ENCODE measurements at places on chromosomes 7 and 10.

- DNase-seq = no peak
Observed at GRCh38 chr10:118045158-118045836, 1.4 kb downstream of the RAB11FIP2 start.

- no peak for DNase-seq
Observed at GRCh38 chr7:29557954-29558353, 5.7 kb upstream of the PRR15 start.

- no peak for DNase-seq
Observed at GRCh38 chr7:8131694-8132605, 130.0 kb downstream of the ICA1 start.

GRCh38 chr7:1673581-1674118 lies 3.6 kb downstream of the ELFN1 start:
- DNase-seq = no peak

- DNase-seq = no peak
Observed at GRCh38 chr10:77463499-77463898, 174.1 kb downstream of the KCNMA1 start.

DNA sequence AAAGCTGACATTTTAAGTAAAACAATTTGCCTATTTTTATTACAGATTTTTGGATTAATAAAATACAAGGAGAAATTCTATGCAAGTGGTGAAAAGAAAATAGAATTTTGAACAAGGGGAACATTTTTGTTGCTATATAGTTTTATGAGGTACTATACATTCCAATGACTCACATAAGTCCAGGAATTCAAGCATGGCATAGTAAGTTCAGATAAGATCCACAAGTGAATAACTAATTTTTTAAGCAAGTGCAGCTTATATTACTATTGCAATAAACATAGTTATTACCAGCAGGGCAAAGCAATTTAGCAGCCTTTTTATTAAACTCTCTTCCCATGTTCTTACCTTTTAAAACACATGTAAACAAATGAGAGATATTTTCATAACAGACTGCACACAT lies 1123.5 kb upstream of the LRRN3 start:
- DNase-seq = no peak

GRCh38 chr7:47035522-47035921 lies 546.4 kb downstream of the TNS3 start:
- DNase-seq = no peak

GRCh38 chr7:130732980-130733930 lies 752 bp downstream of the KLF14 start:
- DNase-seq = peak; percentile 18

GRCh38 chr10:75371010-75371409 lies 30.6 kb downstream of the ZNF503 start:
- no peak for DNase-seq

DNA sequence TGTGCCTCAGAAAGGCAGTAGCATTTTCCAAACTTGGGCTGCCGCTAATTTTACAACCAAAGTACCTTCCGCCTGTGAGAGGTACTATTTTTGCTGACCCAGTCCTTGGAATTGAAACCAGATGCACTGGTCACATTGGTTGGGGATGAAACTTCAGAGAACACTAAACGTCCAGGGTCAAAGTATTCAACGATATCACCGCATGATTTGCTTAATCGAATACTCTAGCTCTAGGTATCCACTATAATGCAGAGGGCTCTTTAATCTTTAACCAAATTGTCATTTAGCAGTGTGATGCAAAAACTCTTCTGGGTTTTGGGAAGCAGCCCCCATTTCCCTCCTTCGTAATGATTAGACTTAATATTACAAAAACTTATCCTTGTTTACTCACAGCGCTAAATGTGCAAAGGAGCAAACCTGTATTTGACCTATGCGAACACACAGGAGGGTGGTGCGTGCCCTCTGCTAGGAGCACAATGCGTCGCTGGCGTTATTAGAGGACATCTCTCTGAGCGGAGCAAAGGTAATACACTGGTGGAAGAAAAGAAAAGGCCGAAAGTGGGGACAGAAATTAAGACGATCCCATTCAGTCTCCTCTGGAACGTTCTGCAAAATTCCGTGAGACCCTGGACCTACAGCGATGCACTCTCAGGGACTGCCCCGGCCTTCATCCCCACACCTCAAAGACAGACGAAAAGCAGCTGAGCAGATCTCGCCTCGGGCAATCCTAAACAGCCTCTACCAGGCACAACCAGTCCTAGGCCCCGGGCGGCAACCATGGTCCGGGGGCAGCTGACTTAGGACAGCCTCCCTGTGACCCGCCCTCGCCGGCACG lies 916 bp upstream of the EEPD1 start:
- no peak for DNase-seq

GRCh38 chr7:15863951-15864625 lies 177.6 kb upstream of the MEOX2 start:
- DNase-seq = no peak

GRCh38 chr10:112687647-112688046 lies 240.6 kb downstream of the VTI1A start:
- DNase-seq = no peak

DNA sequence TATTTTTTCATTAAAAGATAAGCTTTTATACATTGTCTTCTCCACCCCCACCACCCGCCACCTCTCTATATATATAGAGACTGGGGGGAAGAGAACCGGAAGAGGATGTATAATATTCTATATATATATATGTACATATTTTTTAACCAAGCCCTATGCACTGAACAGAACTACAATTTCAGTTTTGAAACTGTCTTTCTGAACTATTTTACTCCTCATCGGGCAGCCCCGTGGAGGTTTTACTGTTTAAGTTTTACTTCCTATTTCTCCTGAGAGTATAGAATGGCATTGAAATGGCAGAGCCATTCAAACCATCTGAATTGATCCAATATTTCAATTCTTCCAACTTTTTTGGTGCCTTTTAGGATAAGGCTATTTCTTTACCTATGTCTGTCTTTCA lies 1047.1 kb downstream of the NRG3 start:
- no peak for DNase-seq

- no peak for DNase-seq
Observed at GRCh38 chr10:127532659-127533058, 16.4 kb upstream of the NPS start.

GRCh38 chr7:108627476-108628051 lies 57.9 kb downstream of the DNAJB9 start:
- DNase-seq = no peak

- no peak for DNase-seq
Observed at GRCh38 chr7:47461161-47461560, 120.8 kb downstream of the TNS3 start.

- no peak for DNase-seq
Observed at GRCh38 chr7:117478836-117479224, 995 bp upstream of the CFTR start.

- DNase-seq = no peak
Observed at GRCh38 chr7:6167587-6168476, 104.6 kb downstream of the CYTH3 start.

GRCh38 chr10:35037104-35037503 lies 53.0 kb downstream of the CUL2 start:
- DNase-seq = no peak

GRCh38 chr10:4686644-4686996 lies 139.4 kb upstream of the AKR1E2 start:
- DNase-seq = peak; percentile 65

DNA sequence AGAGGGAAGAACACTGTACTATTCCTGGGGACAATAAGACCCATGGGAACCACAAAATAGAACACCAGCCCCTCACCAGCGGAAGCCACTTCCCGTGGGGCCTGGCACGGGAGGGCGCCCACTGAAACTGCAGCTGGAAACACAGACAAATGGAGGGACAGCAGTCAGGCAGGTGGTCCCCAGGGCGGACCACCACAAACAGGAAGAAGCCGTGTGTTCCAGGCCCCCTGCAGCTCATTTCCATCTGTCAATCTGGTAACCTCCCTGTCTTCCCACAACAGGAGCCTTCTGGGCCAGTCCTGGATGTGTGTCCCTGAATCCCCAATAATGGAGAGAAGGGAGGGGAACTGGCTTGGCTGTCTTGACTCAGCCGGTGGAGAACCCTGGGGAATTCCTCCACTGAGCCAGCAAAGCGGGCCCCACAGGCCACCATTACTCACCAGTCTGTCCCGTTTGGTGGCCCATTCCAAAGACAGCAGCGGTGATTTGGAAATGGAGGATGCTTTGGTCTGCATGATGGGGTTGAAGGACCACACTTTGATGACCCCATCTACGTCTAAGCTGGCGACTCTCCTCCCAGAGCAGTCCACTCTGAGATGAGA lies 16.7 kb downstream of the WDR91 start:
- no peak for DNase-seq

- DNase-seq = no peak
Observed at GRCh38 chr7:142885311-142886230, at the start of gene TRPV6. TSS of gene TRPV6 (minus strand) at chr7:142885745.

GRCh38 chr7:17710312-17710711 lies 230.0 kb downstream of the SNX13 start:
- DNase-seq = no peak

- no peak for DNase-seq
Observed at GRCh38 chr10:21978191-21978862, 25.2 kb downstream of the DNAJC1 start.

GRCh38 chr10:77072361-77072835 lies 565.2 kb downstream of the KCNMA1 start:
- no peak for DNase-seq

- DNase-seq = no peak
Observed at GRCh38 chr10:51031950-51032349, 42.3 kb upstream of the PRKG1 start.

- DNase-seq = no peak
Observed at GRCh38 chr10:62457598-62457997, 83.4 kb downstream of the ZNF365 start.

DNA sequence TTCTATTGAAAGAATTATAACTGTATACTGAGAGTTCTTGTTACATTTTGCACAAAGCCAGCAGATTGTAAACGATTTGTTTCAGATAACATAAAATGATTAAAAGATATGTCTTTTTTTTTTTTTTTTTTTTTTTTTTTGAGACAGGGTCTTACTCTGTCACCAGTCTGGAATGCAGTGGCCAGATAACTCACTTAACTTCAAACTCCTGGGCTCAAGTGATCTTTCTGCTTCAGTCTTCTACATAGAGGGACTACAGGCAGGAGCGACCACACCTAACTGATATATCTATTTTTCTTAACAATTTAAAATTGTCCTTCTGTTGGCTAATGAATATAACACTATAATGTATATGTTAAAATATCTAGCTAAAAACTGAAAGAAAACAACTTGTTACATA lies 317.3 kb upstream of the CACNA2D1 start:
- DNase-seq = no peak

DNA sequence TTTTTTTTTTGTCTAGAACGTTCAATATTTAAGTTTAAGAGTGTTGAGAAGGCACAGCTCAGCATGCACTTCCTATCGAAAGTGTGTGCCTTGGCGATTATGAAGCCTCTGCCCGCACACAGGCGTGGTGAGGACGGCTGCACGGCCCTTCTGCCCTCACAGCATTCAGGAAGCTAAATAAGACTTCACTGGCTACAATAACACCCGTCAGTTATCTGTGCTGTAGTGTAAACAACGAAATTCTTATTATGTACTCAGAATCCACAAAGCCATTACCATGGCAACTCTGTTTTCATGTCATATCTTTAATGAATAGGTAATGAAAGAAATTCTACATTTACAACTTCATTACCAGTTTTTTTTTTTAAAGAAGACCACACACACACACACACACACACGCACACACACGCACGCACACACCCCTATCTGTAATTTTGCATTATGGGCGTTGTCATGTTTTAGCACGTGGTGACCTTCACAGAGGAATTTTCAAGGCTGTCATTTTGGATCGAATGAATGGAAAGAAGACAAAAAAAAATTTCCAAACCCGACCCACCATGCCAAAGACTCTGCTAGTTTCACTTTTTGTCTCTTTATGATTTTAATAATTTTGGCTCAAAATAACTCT lies 254.8 kb upstream of the CTBP2 start:
- DNase-seq = no peak

DNA sequence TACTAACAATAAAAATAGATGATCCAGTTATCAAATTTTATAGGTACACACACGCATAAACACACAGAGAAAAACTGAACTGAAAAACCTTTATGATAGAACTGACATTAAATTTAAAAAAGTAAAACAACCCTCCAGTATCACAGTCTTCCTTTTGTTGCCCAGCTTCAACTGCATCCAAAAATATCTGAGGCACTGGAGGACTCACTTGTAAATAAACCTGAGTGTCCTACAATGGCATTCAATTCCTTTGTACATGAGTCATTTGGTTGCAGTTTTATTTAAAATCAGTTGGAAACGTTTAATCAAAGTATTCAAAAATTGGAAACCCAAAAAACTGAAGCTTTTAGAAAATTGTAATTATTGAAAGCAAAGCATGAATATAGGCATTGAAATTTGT lies 265.2 kb upstream of the CSTF2T start:
- no peak for DNase-seq

GRCh38 chr10:19713800-19714525 lies 102.3 kb upstream of the PLXDC2 start:
- DNase-seq = no peak

DNA sequence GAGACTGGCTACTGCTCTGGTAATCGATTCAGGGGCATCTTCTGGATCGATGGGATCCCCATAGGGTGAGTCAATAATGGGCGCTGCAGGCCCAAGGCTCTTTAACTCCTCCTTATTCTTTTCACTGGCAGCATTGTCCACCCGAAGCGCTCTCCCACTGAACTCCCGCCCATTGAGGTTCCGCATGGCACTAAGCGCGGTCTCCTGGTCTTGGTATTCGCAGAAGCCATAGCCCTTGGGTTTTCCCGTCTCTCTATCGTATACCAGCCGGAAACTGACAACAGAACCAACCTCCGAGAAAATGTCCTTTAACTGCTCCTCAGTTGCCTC lies 285 bp downstream of the CSTF2T start:
- no peak for DNase-seq

DNA sequence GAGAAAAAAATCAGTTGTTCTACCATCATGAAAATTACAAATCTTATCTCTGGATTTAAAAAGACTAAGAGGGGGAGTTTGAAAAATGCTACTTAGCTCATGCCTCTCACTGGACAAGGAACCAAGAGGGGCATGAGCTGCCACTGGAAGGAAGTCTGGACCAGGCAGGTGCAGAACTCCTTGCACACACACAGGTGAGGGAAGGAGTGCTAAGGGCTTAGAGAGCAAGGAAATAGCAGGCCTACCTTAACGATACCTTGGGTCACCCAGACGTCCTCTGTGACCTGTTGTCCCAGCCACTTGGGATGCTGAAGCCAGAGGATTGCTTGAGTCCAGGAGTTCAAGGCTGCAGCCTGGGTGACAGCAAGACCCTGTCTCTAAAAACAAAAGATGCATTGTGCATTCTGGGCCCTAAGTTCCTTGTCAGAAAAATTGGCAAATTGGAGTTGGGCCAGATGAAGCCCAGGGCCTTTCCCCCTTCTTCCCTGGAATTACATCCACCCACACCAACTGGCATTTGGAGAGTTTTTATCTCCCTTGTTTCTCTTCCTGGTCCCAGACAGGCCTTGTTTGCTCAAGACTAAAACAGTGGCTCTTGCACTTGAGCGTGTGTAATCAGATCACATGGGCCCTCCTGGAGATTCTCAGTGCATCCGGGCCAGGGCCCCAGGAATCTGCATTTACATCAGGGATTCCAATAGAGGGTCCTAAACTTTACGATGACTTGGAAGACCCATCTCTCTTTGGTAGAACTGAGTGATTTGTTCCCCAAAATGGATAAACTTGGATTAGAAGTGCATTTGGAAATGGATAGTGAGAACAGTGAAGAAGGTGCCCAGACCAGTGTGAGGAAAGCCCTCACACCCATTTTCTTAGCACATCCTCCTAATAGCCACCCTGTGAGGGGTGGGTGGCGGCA lies 3.0 kb downstream of the DDIT4 start:
- DNase-seq = no peak

All from stimulated activated CD4-positive, alpha-beta T cell treated with anti-CD3 and anti-CD28 coated beads, Interleukin-4, amount 100 ng/mL, for 24 hours (primary cell).